ENCODE measurements at places on chromosomes 16 and 17.

DNA sequence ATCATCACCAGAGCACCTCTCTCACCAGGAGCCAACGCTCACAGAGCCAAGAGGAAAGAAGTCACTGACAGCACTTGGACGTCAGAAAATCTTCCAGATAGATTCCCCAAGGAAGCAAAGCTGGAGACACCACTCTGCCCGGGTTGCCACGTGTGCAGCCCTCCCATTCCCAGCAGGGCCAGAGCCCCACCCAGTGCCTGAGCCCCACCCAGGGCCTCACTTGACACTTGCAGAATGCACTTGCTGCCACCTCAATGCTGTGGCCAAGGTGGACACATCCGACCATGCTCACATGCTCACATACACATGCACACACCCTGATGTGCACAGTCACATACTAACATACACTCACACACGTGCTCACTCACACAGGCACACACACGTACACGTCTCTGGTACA is 240.7 kb downstream of the RBFOX3 start:
- no peak for DNase-seq

- no peak for DNase-seq
Observed at GRCh38 chr17:68614718-68615117, 13.6 kb upstream of the FAM20A start.

DNA sequence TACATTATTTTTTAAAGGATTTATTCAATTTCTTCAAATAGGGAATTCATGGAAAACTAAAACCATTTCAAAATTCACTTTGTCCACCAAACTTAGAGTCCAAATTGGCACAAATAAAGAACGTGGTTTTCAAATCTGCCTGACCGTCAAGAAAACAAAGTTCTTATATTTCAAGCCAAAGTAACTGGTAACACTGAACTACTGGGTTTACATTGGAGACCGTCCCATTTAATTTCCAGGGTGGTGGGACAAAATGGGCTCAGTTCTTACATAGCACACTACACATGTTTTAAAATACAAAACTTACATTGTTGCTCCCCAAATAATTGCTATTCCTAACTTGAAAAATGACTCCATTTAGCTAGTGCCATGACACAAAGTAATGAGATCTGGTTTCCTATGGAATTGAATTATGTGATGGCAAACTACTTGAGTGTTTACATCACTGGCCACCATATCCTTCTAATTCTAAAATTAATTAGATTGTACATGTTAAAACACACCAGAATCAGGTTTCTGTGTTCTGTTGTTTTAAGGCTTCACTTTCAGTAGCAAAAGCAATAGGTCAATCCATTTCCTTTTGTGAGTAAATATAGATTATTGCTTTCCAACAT is 6.5 kb downstream of the PSME3IP1 start:
- DNase-seq, result no peak

GRCh38 chr16:4578961-4579530 is 22.9 kb downstream of the C16orf96 start:
- DNase-seq, result no peak

DNA sequence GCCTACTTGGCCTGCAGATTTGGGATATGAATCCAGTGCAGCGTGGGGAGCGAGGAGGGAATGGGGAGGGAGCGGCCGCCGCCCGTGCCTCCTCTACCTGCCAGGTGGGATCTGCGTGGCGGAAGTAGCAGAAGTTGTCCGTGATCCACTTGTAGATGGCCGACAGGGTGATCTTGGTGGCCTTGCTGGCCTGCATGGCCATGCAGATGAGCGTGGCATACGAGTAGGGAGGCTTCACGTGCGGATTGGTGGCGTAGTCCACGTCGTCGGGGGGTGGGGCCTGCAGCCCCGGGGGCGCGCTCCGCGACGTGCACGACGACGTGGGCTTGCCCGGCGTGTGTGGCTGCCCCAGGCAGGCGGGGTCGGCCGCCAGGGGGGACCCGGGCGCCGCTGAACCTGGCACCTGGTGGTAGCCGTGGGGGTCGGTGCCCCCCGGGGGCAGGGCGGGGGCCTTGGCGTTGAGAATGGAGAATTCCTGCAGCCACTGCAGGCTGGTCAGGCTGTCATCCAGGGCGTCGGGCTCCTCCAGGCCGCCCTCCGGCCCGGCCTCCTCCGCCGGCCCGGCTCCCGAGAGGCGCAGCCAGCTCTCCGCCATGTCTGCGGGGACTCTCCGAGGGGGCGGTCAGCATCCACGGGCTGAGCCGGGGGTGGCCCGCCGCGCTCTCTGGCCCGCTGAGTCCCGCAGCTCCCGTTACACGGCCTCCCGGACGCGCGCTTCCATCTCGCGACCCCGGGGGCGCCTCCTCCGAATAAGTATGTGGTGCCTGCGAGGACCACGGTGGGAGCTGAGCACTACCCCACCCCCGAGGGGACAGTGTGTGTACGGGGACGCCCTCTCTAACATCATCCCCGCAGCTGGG is 1.0 kb downstream of the FOXJ1 start:
- no peak for DNase-seq

DNA sequence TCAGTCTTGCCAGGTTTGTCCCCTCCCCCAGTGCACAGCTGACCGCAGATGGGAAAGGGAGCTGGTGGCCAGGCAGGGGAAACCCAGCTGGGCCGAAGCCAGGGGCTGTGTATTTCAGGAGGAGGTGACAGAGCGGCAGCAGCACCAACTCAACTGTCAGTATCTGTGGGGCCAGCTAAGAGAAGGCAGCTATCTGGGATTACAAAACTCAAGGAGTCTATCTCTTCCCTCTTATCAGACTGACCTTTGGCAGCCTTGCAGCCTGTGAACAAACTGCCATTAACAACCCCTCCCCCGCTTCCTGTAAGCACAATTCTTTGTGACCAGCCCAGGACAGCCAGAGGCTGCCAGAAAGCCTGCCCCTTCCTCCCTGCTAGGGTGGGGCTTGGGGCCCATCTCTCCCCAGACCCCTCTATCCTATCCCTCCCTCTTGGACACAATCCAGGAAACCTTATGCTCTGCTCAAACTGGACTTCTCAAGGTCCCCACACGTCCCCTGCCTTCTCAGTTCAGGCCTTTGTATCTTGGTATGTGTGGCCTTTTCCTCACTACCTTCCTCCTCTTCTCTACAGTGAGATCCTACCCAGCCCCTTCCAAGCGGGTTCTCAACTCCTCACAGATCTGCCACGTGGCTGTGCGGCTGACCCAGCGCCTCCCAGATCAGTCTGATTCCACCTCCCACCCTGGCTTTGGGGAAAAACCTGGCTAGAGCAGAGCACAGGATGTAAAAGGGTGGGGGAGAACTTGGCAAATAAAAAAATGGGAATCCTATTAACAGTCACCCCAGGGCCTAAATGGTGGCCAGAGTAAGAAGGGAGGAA is 10.5 kb downstream of the ST3GAL2 start:
- peak; percentile 43 for DNase-seq

GRCh38 chr17:59361916-59362810 is 30.7 kb downstream of the YPEL2 start:
- no peak for DNase-seq

DNA sequence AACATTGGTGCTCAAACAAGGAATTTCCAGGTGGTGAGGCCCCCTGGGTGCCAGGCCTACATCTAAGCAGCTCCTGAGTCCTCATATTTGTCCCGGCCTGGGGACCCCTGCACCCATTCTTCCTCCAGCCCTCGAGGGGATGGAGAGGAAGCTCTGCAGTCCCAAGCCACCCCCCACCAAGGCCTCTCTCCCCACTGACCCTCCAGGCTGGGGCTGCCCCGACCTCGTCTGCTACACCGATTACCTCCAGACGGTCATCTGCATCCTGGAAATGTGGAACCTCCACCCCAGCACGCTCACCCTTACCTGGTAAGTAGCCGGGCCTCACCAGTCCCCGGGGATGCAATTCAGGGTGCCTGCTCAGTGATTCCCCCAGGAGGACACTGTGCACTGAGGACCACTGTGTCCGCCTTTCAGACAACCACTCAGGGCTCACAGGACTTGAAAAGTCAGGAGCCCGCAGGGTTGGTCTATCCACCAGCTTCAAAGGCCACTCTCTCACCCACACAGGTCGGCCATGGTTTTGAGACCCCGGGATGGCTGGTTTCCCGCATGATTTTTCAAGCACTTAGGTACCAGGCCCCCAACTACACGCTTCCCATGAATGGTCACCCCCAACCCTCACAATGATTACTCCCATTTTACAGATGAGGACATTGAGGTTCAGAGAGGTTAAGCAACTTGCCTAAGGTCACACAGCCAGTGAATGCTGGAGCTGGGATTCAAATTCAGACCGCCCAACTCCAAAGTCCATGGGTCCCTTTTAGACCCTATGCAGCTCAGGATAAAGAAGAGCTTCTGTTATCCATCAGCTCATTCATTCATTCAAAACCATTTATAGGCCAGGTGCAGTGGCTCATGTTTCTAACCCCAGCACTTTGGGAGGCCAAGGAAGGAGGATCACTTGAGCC is 32.4 kb downstream of the IL21R start:
- no peak for DNase-seq

DNA sequence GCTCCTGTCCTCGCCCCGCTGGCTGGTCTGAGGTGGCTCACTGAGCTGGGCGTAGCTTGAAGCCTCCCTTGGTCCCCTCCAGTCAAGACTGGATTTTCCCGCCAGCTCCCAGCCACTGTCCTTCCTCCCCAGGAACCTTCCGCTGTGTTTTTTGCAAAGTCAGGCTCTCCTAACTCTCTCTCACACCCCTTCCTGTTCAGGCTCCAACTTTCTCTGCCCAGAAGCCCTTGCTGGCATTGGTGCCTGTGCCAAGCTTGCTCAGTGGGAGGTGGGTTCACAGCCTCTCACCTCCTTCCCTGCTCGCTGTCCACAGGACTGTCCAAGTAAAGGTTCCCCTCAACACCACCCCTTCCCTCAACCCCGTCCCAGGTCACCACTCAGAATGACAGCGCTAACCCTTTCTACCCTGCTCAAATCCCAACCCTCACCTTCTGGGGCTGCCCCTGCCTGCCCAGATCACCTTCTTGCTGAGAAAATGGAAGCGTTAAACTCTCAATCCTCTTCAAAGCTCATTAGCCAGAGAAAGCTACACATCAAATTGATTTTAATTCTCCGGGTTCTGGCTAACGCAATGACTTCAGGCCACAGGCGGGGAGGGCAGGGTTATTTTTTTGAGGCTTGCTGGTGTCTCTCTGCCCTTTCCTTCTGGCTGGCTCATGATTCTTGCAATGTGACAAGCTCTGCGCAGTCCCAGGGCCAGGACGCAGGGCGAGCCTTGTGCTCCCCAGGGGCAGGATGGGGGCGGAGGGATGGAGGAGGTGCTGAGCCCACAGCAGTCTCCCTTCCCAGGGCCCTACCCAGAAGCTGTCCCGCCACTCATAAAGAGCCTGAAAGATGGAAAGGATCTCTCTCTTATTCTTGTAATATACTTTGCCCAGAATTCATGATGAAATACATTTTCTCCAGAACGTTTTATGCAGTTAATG is 357.2 kb upstream of the TNRC6C start:
- DNase-seq, result no peak

DNA sequence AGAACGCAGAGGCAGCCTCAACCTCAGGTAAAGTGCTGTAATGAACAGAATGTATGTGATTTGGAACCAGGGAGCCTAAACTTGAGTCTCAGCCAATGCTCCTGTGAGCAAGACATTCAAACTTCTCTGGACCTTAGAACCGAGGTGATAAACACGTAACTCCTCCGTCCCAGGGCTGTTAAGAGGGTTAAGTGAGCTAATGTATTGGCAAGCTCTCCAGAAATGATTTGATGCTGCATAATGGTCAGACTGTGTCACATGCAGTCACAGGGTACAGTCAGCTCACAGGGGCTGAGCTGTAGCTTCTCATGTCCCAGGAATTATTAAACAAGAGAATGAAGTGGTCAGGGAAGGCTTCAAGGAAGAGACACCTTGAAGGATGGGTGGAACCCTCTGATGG is 10.0 kb upstream of the SLC4A1 start:
- DNase-seq, result no peak

DNA sequence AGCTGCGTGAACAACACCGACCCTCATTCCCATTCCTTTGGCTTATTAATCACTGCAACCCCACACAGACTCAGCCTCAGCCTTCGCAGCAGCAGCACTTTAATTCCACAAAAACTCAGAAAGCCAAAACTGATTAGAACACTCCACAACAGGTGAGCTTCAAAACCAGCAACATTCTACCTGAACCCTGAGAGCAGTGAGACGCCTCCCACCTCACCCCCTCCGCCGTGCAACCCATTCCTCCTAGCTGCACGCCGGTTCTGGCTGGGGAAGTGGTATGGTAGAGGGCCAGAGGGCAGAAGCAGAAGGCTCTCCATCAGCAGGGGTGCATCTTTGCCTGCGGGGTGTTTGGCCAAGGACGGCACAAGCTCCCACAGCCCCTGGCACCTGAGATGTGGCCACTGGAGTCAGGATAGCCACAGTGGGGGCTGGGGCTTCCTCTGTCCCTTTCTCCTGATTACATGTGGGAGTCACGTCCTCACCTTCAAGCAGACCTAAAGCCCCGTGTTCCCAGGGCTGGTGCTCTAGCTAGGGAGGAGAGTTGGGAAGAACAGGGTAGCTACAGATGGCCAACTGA is 1.6 kb downstream of the BORCS6 start:
- no peak for DNase-seq

GRCh38 chr16:75529056-75529905 is 6.6 kb downstream of the CHST5 start:
- DNase-seq, result no peak

GRCh38 chr16:10076037-10076436 is 106.2 kb downstream of the GRIN2A start:
- no peak for DNase-seq
